ENCODE measurements at places on chromosomes 7 and 10.
A peak's percentile ranks its signal among the peaks of the same experiment; 100 is the strongest.

DNA sequence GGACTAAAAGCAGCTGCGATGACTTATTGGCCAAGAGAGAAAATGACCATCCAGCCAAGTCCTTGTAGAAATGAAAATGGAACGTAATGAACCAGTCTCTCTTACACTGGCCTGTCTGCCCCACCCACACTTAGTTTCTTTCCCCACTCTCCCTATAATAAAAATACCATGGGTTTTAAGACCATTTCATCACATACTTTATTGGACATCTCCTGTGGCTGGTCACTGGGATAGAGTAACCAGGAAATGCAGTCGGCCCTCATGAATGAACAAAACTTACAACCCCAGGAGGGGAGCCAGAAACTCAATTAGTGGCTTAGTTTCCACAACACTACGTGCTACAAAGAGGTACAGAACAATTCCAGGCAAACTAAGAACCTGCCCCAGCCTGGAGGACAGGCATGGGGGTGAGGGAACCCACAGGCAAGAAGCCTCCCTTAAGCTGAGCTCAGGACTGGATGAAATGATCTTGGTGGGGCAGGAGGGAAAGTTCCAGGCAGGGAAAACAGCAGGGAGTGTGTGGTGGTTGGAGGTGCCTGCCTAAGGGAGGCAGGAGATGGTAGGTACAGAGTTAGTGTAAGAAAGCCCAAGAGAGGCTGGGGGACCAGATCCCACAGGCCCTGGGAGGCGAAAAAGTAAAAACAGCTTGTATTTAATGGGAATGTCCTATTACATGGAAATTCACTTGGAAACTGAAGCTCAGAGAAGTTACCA is 29.6 kb downstream of the MKI67 start:
- DNase-seq = no peak

DNA sequence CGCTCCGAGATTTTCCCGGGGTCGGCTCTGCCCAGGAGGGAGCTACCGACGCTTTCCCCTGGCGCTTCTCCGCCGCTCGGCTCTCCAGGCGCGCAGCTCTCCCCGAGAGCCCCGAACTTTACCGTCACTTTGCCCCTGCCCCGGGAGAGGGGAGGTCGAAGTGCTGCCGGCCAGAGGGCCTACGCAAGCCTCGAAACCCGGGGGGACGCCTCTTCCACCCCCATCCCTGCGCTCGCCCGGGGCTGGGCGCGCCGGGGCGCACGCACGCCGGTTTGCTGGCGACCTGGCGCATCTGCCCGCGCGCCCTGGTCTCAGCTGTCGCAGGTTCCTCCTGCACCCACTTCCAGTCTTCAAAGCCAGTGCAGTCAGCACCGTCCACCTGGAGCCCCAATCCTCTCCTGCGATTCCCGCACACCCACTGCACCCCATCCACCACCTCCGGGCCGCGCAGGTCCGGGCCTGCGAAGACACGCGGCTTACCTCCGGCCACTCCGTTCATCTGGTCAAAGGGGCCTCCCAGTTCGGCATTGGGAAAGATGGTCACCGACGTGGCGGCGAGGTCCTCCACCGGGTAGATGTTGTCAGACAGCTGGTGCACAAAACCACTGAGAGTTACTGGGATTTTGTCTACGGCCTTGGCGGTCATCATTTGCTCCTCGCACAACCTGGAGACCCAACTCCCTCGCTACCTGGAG is 638 bp downstream of the EGR2 start:
- DNase-seq = peak; percentile 73

GRCh38 chr7:24979863-24980533 is at the start of gene OSBPL3:
Gene OSBPL3 (minus strand): TSS chr7:24980178. CDS start chr7:24892472, 87,706 bp downstream.
- DNase-seq = peak; percentile 96

- no peak for DNase-seq
These were observed 22.6 kb downstream of the SGPL1 start for GRCh38 chr10:70838270-70838805.

GRCh38 chr7:36984041-36984521 is 259.8 kb upstream of the AOAH start:
- peak; percentile 42 for DNase-seq

- peak; percentile 54 for DNase-seq
These were observed 46.1 kb upstream of the APBB1IP start for GRCh38 chr10:26391701-26392695.

DNA sequence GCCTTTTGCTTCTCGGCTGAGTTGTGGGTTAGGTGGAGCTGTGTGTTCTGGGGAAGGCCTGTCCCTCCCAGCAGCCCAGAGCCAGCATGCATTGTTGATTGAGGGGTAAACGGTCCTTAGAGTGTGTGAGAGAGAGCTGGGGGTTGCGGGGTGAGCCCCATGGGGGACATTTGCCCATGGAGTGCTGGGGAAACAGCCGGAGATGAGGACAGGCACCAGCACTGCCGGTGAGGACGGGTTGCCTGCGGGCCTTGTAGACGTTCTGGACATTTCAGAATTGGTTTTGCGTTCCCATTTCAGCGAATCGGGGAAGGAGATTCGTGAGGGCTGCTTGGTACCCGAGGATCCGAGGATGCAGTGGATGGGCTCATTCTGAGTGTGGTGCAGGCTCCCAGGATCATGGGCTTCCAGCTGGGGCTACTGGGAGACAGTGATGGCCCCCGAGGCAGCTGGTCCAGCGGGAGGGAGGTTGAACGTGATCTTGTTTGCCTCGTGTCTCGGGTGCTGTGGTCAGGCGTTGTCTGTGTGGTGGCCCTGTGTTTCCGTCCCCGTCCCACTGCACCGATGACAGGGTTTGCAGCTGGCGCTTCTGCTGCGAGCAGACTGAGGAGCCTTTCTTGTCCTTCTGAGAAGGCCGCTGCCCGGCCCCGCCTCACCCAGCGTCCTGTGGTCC is 113.9 kb downstream of the CYTH3 start:
- peak; percentile 29 for DNase-seq

- DNase-seq = no peak
These were observed 22.6 kb upstream of the PSAP start for GRCh38 chr10:71873582-71874211.

- no peak for DNase-seq
These were observed 456.2 kb downstream of the PARD3 start for GRCh38 chr10:34358729-34359434.

DNA sequence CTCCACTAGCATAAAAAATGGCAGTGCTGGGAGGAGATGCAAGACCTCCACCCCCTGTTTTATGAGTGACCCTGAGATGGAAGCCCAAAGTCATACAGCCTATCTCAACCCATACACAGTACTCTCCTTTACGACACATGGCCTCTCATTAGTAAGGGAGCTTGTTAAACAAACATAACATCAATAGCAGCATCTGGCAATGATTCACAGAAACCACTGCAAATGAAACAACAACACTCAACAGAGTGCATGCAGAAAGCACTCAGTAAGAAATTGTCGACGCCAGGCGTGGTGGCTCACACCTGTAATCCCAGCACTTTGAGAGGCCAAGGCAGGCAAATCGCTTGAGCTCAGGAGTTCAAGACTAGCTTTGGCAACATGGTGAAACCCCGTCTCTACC is 27.5 kb upstream of the FIGNL1 start:
- no peak for DNase-seq

- no peak for DNase-seq
These were observed 404.1 kb upstream of the MKI67 start for GRCh38 chr10:128530301-128530700.

DNA sequence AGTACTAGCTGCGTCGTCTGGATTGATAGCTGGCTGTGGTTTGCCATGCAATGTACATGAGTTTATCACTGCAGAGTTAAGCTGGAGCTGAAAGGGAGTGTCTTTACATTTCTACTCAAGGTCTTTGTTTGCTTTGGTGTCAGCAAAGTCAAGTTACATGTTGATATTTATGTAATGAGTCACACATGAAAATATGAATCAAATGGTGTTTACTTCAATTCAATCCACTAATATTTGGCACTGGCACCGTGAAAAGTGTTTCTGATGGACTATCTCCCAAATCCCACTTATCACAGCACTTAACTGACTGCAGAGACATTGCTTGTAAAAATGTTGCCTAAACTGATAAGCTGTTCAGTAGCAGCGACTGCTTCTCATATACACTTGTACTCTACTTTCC is 395.9 kb downstream of the TFEC start:
- DNase-seq = no peak

DNA sequence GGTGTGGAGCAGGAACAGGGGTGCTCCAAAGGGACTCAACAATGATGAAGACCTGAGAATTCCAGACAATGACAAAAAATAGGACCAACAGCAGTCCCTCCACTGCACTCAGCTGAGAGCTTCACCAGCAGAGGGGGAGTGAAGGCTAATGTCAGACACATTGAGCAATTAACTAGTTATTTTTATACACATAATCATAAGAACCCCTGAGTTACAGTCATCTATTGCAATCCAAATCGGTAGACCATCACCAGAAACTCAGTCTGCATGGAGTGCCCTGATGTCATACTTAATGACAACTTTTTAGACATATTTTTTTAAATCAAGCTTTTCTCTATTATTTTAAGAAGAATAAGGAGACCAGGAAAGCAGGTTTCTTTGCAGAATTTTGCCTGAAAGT is 30.6 kb upstream of the IKZF1 start:
- no peak for DNase-seq

DNA sequence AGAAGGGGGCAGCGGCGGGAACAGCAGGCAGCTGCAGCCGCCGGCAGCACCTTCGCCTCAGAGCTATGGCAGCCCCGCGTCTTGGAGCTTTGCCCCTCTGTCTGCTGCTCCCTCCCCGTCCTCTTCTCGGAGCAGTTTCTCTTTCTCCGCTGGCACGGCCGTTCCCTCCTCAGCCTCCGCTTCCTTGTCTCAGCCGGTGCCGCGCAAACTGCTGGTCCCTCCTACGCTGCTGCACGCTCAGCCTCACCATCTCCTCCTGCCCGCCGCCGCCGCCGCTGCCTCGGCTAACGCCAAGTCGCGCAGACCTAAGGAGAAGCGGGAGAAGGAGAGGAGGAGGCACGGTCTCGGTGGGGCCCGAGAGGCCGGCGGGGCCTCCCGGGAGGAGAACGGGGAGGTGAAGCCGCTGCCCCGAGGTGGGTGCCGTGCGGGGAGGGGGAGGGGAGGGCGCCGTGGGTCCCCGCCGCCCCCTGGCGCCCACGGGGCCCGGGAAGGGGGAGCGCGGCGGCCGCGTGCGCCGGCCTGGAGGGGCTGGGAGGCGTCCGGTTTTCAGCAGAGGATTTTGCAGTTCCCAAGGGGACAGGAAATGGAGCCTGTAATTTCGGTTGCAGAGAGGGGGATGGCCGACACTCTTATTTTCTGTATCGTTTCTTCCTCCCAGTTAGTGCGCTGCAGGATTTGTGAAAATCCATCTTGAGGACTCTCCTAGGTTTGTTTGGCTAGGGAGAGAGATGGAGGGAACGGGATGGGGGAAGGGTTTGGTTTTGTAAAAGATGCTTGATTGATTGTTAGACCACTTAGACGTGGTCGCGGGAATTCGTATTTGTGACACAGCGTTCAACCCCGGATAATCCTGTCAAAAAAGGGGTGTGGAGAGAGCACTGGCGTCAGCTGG is 630 bp downstream of the RSBN1L start:
- DNase-seq = peak; percentile 93

DNA sequence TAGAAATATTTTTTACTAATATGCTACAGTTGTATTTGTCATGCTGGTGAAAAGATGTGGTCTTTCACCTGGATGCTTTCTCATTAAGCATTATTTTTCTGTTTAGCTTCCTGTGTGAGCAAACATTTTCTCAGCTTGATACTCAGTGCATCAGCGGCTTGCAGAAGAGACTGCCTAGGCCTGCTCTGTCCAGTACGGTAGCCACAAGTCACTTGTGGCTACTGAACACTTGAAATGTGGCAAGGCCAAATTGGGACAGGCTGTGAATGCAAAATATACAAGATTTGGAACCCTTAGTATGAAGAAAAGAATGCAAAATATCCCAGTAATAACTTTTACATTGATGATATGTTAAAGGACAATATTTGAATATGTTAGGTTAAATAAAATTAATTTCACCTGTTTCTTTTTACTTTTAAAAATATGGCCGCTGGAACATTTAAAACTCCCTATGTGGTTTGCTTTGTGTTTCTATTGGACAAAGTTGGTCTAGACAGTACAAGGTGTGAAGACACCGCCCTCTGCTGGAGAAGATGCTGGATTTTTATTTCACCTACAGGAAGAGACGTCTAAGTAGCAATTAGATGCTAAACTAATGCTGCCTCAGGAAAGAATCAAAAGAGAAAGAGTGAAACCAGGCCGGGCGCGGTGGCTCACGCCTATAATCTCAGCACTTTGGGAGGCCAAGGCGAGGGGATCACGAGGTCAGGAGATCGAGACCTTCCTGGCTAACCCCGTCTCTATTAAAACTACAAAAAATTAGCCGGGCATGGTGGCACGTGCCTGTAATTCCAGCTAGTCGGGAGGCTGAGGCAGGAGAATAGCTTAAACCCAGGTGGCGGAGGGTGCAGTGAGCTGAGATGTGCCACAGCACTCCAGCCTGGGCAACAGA is 5.3 kb downstream of the SRGN start:
- DNase-seq = peak; percentile 51

- peak; percentile 66 for DNase-seq
These were observed 27.1 kb downstream of the LRRC20 start for GRCh38 chr10:70355051-70356021.

GRCh38 chr10:8639486-8640185 is 585.1 kb downstream of the GATA3 start:
- DNase-seq = no peak

DNA sequence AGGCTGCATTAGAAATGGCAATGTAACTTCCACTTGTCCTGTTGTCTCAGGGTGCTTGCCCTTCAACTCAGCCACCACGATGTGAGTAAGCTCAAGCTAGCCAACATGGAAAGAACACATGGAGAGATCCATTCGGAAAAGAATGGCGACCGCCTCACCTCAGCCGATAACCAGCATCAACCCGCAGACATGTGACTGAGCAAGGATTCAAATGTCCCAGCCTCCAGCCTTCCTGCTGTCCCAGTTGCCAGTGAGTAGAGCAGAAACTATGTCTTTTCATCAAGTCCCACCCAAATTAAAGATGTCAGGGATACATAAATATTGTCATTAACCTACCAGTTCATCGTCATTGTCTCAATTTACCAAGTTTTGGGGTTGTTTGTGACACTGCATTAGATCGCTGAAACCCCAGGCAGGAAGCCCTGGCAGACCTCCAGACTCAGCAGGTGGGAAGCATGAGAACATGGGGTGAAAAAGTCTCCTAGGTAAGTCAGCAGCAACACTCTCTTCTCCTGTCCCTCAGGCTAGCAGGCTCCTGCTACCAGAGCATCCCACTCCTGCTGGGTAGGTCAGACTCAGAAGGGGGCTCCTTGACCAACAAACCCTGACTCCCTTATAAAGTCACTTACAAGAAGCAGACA is 67.0 kb downstream of the OSBPL3 start:
- no peak for DNase-seq

DNA sequence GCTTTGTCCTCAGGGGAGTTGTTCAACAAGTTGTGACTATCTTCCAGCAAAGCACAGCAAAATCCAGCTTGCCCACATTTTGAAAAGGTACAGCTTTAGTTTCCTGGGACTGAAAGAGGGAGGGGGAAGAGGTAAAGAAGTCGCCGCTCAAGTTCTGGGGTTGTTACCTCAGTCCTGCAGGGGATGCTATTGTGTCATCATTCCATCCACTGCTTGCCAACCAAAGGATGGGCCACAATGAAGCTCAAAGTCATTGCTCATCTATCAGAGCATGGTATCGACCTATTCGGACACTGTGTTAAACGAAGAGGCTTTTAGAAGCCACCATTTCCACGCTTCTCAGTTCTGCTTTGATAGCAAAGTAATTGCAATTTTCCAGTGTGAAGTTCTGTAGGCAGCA is 34.3 kb downstream of the NPY start:
- no peak for DNase-seq
